Activated naive CD4-positive, alpha-beta T cell treated with Interleukin-2 at 50 U/mL for 16 hours (primary cell): ENCODE measurements at places on chromosomes 4 and X.

DNA sequence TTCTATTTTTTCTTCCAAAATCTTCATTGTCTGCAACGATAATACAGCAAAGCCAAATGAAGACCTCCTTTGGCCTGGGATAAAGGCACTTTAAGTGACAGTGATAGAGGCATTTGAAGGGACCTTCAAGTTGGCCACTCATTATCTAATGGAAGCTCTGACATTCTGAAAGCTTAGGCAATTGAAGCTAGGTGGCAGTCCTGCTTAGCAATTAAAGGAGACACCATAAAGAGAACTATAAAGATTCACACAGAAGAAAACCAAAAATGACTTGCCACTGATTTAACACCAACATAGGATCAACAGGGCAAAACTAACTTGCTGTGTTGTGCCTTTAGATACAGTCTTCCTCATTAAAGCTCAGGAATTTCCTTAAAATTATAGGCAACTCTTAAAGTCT is 103.3 kb upstream of the TSPAN7 start:
- DNase-seq: no peak

DNA sequence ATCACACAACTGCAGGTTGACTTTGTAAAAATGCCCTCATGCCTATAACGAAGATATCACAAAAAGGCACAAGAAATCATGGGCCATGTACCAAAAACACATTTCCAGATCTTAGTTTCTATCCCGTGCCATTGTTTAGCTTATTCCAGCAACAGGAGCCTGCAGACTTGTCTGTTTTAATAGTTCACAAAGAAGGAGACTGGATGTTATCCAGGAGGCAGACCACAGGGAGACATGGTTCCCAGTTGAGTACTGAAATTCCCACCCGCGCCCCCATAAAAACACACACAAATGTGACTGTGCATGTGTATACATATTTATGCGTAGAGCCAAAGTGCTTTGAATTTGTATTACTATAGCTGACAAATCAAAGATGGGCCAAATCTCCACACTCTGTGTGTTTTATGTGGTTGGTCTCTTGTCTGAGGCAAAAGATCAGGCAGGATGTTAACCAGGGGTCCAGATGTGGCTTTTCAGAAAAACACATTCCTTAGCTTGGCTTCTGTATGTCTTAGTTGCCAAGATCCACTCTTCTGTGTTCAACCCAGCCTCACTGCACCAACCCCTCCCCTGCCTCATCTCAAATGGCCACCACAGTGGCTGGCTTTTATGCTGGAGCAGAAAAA is 469.2 kb upstream of the DIPK2B start:
- no peak for DNase-seq

DNA sequence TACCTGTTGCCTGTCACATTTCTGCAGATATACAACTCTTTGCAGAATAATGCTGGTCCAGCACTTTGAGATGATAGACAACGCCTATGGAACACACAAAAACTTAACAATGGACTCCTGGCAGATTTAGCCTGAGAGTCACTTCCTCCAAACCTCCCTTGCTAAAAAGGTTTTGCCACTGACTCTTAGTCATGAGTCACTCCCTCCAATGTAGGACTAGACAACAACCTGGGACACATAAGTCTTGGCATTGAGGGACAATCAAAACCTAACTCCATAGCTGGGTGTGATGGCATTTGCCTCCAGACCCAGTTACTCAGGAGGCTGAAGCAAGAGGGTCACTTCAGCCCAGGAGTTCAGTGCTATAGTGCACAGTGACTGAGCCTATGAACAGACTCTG is 22.0 kb upstream of the EIF4E start:
- no peak for DNase-seq

GRCh38 chr4:182531555-182532162 is 288.5 kb downstream of the TENM3 start:
- no peak for DNase-seq

DNA sequence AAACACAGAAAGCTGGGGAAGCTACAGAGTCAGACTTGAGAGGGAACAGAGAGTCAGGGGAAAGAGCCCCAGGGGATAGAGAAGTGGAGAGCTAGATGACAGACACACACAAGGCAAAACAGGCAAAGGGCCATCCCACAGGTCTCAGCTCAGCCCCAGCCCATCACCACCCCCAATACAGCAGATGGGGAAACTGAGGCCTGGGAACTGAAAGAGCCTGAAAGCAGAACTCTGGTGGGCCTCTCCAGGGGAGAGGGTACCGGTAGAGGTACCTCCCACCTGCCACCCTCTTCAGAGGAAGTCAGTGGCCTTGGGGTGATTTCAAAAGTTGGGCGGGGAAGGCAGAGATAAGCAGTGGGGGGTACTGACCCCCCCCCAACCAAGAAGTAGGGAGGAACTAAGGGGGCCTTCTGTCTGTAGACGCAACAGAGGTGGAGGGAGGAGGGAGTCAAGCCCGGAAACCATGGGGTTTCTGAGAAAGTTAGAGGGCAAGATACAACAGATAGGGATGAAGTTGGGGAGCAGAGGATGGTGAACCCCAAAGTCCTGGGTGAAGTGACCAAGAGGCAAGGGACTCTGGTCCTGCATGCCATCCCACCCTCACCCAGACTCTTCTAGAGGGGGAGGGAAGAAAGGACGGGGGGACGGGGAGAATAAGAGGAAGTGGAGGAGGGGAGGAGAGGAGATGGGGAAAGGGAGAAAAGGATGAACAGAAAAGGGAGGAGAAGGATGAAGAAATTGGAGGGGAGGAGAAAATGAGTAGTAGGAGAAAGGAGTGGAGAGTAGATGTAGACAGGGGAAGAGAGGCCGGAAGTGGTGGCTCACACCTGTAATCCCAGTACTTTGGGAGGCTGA is 3.2 kb downstream of the GATA1 start:
- DNase-seq: no peak

- no peak for DNase-seq
These were observed 51.6 kb downstream of the MAML3 start for GRCh38 chr4:140102421-140102820.

GRCh38 chr4:65589331-65589730 is 81.0 kb downstream of the EPHA5 start:
- no peak for DNase-seq

DNA sequence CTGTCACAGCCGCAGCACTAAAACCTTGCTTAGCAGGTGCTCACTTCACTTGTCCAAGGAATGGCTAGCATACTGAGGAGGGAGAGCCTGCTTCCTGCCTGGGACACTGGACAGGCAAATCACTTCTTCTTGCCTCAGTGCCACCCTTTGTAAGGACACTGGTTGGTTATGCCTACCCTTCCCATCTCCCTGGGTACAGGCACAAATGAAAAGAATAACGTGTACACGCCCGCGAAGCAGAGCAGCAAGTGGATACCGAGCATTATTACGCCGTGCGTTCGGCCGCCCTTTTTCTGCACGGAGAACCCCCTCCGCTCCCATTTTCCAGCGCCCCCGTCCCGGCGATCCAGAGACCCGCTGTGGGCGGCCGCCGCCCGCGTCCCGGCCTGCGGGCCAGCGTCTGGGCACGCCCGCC is 338 bp upstream of the KLHL2 start:
- no peak for DNase-seq

DNA sequence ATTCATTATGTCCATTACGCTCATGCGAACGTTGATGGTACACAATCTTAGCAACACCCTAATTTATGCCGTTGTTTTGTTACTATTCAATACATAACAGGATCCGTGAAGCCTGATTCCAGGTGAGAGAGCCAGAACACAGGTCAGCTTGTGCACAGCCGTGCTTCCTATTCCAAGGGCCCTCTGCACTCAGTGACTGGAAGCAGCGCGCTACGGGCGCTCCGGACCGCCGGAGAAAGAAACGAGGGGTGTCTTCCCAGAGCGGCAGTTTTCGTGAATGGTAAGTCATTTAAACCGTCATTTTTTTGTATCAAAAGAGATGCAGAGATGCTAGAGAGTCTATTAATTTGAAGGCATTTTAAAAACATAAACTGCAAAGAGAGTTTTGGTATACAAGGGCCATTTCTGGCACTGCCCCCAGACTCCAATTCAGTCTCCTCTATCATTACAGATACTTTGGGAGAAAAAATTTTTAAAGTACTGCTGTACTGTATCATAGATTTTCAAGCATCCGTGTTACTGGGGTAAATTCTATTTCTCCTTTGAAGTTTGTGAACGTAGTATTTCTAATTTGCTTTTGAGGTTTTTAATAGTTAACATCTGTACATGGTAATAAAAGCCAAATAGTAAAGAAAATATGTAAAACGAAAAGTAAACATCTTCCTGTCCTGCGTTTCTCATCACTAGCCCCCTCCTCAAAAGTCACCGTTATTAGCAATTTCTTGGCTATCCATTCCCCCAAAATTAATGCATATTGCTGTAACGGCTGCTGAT is 6.6 kb downstream of the SLC25A5 start:
- no peak for DNase-seq

DNA sequence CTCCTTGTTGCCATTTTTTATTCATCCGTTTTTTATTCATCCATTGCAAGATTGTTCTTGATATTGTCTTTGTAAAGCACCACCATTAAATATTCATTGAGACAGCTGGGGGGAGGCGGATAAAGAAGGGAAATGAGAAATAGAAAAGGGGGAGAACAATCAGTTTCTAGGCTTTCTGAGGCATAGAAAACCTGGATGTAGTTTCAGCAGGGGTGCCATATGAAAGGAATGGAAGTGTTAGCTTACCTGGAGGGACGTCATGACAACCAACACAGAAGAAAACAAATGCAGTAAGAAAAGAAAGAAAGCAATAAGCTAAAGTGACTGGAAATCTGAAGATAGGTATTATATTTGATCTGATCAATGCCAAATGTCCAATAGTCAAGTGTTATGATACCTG is 276.1 kb downstream of the GASK1B start:
- DNase-seq: no peak

- no peak for DNase-seq
These were observed 57.2 kb downstream of the ABLIM2 start for GRCh38 chr4:8101213-8102075.

GRCh38 chr4:160836431-160836830 is 1327.4 kb downstream of the FSTL5 start:
- DNase-seq: no peak
